ENCODE measurements at places on chromosomes 2 and 18.

DNA sequence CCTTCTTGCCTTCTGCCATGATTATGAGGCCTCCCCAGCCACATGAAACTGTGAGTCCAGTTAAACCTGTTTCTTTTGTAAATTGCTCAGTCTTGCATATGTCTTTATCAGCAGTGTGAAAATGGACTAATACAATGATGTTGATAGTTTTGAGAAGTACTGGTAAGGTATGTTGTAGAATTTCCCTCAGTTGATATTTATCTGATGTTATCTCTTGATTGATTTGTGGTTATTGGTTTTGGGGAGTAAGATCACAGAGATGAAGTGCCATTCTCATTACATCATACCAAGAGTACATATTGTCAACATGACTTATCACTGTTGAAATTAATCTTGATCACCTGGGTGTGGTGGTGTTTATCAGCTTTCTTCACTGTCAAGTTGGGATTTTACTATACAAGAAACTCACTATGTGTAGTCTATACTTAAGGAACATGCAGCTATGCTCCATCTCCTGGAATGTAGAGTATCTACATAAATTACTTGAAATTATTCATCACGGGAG is 5.1 kb upstream of the SPAG16 start:
- DNase-seq = no peak

GRCh38 chr2:88091943-88092342 is 24.3 kb downstream of the SMYD1 start:
- DNase-seq = no peak

DNA sequence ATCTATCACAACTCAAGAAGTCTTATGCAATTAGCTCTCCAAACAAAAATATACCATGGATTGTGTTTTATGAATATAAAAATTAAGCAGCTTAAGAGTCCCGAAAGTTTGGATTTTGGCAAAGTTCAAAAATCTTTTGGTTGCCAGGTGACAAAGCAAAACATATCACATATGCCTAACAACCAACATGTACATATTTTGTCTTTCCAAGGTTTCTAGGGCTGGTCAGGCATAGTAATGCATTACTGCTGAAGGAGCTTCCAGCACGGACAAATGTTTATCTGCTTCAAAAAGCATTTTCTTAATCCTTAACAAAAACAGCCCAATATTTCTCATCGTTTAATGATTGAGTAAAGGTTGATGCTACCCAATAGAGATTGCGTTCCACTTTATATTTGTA is 1327.1 kb upstream of the ZEB2 start:
- DNase-seq = no peak

GRCh38 chr2:99153921-99154604 is 679 bp downstream of the TSGA10 start:
- no peak for DNase-seq

DNA sequence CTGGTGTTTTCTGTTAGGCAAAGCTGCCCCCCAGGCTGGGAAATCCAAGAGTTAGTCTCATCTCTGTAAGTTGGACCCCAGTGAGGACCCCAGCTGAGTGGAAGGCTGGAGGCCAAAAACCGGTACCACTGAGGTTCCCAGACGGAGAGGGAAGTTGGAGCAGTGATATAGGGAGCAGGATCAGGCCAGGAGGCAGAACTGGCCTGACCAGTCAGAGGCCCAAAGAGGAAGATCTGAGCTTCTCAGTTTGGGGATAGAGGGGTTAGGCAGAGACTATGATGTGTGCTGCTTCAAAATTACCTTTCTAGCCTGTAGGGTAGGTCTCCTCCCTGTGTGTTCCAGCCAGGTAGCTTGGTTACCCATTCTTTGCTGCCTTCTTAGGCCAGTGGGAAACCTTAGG is 4.6 kb upstream of the RNF181 start:
- no peak for DNase-seq

- no peak for DNase-seq
Observed at GRCh38 chr18:68721681-68722583, 7.0 kb upstream of the TMX3 start.

DNA sequence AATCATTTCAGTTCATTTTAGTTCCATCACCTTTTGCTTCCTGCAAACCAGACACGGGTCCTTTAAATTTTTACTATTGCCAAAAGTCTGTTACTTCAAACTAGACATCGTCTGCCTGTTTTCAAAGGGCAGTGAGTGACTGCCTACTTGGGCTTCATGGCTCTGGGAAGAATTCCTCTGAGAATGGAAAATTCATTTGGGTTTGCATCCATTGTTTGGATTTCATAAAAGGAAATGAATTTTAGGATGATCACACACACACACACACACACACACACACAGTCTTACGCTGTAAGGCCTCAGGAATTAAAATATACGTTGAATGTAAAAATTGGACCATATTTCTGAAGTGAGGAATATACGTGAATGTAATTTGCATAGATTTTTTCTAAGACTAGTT is 1584.3 kb upstream of the ACVR2A start:
- DNase-seq = no peak

- no peak for DNase-seq
Observed at GRCh38 chr2:154370873-154371272, 327.6 kb upstream of the KCNJ3 start.

DNA sequence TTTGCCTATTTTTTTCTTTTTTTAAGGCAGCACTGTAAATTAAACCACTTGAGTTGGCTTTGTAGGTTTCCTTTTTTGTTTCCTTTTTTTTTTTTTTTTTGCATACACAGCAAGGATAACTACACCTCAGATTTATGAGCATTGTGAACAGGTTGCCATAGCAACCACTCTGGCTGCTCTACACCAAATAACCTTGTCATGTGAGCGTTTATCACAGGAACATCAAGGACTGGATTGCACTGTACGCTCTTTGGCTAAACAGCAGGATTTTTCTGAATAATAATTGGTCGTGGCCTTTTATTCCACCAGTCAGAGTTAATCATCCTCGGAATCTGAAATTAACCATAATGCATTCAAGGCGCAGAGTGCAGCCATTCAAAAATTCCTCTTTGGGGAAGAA is 199.1 kb upstream of the SLC14A2 start:
- no peak for DNase-seq
